ENCODE measurements at places on chromosomes 11 and 22. TPM values are rescaled to one million over a fixed set of nuclear protein-coding genes. Genes with fewer than 3 reads are reported as not detected.

Gene SLC22A9
- polyA plus RNA-seq: not detected

DNA sequence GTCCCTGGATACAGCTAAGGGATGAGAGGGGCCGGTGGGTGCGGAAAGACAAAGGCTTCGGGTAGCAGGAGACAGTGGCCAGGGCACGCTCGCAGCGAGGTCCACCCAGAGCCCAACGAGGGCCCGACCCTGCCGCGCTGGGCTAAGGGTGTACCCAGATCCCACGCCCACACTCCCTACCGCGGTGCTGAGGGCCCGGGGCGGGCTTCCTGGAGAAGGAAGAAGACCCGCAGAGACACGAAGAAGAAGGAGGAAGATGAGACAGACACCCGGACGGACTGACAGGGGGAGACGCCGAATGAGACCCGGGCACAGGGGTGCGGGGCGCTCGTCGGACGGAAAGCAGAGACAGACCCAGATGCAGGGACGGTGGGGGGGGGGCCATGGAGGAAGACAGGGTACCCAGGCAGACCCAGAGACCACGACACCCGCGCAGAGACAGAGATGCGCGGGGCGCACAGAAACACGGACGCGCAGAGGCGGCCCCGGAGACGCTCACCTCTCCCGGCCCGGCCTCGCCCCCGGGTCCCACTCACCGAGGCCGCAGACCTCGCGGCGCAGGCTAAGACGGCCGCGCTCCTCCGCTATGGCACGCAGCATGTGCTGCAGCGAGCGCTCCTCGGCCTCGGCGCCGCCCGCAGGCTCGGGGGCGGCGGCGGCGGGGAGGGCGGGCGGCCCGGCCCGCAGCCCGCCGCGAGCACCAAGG lies 437 bp downstream of the KIAA0930 start:
- no peak for DNase-seq

DNA sequence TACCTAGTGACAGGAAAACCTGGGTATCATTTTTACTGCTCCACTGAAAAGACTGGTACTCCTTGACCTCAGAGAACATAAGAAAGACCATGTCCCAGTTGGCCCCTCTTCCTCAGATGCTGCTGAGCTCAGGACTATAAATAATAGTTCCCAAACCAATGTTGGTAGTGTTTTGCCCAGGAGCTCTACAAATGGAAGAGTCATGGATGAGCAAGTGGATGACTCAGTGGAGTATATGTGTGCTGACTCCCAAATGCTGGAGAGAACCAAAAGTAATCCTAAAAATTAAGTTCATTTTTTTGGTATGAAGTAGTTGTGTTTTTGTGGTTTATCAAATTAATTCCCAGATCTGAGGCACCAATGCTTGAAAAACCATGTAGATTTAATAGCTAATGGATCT lies 482.0 kb downstream of the KCNA4 start:
- no peak for DNase-seq

GRCh38 chr11:119023741-119024140 lies 5.2 kb downstream of the TRAPPC4 start:
- DNase-seq: no peak

- DNase-seq: peak; percentile 88
Measured at GRCh38 chr11:47355283-47356128, 3.0 kb upstream of the MYBPC3 start.

- no peak for DNase-seq
Measured at GRCh38 chr22:37208401-37209139, 3.7 kb downstream of the SSTR3 start.

GRCh38 chr22:46881373-46882118 lies 119.1 kb downstream of the TBC1D22A start:
- no peak for DNase-seq

All from right lung (tissue), 10 donors.